ENCODE measurements at places on chromosomes 12 and 14.

GRCh38 chr12:114670291-114670980 lies 13.5 kb downstream of the TBX3 start:
- no peak for DNase-seq

DNA sequence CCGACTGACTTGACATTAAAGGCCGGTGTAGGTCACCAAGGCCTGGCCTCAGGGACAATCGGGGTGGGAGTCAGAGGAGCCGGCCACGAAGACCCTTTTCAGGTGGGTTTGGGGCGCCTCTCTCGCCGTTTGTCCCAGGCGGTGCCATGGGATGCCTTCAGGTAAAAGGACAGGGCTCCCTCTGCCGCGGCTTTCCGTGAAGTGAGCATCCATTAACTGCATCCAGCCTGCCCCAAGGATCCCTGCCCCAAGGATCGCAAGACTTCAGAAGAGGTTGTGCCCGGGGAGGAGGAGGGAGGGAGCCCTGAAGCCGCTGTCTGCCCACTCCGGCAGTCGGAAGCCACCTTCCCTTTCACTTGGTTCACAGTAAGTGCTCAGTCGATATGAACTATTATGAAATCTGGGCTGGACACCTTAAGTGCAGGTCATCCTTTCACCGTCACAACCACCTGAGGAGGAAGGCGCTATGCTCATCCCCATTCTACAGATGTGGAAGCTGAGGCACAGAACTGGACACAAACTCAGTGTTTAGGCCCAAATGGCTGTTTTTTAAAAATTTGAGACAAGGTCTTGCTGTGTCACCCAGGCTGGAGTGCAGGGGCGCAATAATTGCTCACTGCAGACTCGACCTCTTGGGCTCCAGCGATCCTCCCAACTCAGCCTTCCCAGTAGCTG lies 964 bp downstream of the SDS start:
- no peak for DNase-seq

DNA sequence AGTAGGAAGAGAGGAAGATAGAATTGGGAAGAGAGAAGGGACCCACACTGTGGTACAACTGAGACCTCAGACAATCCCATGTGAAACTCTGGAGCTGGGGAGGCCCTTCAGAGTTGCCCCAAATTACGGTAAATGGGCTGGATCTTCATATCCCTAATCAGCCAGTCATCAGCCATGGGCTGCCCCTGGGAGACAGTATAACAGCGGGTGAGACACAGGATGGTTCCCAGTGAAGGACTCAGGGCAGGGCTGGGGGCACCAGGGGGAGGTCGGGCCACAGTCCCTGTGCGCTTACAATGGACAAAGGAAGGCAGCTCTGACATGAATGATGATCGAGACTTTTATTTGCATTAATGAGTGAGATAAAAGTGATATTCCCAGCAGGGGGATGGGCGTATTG lies 74.2 kb upstream of the BDKRB2 start:
- no peak for DNase-seq

DNA sequence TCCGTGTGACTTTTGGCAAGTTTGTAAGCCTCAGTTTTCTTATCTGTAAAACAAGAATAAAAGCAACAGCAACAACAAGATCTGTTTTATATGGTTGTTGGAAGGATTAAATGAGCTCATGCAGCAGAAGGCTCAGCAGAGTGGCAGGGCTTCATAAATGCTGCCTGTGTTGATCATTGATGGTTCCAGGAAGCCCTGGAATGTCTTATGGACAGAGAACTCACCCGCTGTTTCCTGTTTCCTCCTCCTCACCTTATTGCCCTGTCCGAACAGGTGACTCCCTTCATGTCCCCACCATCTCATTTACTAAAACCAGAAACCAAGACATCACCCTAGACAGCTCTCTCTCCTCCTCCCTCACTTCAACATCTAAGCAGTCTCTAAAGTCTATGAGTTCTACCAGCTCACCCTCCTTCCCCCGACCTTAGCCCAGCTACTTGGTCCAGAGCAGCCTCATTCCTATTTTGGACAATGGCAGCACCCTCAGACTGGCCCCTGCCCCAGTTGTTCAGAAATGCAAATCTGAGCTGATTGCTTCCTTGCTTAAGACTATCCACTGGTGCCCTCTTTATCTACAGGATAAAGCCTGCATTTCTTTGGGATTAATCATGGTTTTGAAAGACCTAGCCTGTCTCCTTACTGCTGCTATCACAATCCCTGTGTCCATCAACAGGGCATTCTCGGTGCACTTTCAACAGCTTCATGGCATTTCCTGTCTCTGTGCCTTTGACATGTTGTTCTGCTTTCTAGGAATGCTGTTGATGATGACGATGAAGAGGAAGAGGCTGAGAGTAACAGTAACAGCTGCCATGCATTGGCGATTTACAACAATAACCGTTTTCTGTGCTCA lies 21.4 kb upstream of the GSG1 start:
- DNase-seq, result no peak

DNA sequence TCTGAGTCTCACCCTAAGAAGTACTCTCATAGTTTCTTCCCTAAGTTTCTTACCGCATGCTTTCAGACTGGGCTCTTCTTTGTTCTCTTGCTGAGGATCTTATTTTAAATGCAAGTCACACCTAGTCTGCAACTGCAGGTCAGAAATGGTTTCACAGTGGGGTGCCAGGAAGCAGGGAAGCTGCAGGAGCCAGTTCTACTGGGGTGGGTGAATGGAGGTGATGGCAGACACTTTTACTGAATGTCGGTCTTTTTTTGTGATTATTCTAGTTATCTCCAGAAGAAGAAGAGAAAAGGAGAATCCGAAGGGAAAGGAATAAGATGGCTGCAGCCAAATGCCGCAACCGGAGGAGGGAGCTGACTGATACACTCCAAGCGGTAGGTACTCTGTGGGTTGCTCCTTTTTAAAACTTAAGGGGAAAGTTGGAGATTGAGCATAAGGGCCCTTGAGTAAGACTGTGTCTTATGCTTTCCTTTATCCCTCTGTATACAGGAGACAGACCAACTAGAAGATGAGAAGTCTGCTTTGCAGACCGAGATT lies 1.7 kb downstream of the FOS start:
- DNase-seq, result no peak

- DNase-seq, result no peak
Observed at GRCh38 chr12:118714051-118714460, 267.3 kb upstream of the SRRM4 start.

- no peak for DNase-seq
Observed at GRCh38 chr12:14284184-14284722, 81.2 kb upstream of the ATF7IP start.

- no peak for DNase-seq
Observed at GRCh38 chr12:122884860-122885259, 11.1 kb downstream of the VPS37B start.

DNA sequence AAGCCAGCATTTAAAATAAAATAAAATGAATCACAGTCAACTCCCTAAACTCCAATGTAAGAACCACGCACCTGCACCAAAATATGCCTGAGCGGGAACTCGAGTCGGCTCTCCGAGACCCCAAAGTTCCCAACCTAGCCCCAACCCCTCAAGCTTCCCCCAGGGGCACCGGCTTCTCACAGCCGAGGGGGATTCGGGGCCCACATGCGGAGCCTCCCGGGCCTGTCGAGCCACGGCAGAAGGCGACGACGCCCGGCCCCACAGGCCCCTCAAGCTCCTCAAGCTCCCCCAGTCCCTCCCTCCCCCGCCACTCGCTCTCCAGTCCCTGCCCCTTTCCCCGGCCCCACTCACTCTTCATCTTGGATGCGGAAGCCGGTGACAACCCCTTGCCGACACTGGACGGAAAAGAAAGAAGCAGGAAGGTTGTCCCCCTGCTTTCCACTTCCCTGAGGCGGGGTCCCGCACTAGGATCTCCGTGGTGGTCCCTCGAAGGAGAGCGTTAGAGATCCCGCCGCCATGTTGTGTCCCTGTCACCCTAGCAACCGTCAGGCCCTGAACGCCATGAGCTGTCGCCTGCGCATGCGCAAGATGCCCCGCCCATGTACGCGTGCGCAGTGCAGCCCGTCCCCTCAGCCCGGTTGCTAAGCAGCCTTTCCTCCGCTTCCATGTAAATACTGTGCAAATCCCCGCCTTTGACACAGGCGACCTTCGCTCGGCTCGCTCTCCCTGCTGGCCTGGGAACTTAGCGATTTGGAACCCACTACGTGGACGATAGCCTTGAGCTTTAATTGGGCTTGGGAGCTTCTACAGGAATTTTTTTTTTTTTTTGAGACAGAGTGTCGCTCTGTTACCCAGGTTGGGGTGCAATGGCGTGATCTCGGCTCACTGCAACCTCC lies at the start of gene MOK:
TSS of gene MOK (minus strand) at position 554 of the 896 bp plus-strand sequence. CDS start at position 358, 196 bp downstream.
- DNase-seq, result peak; percentile 32

GRCh38 chr14:105847400-105847799 lies 321.0 kb downstream of the TMEM121 start:
- no peak for DNase-seq

- no peak for DNase-seq
Observed at GRCh38 chr12:55875704-55876467, 33.1 kb upstream of the MMP19 start.

GRCh38 chr12:70244409-70244808 lies 1.2 kb downstream of the CNOT2 start:
- no peak for DNase-seq

DNA sequence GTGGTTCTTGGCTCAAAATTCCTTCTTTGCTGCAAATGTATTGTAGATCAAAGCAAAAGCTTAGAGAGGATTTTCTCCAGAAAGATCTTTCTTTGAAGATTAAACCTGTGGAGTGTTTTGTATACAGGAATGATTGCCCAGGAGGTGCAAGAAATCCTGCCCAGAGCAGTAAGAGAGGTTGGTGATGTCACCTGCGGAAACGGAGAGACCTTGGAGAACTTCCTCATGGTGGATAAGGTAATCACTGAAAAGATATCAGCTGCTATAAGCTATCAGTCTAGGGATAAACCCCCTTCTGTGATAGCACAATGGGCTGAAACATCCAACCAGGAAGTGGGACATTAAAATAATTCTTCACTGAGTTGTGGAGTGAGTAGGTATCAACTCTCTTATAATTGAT lies 85.7 kb downstream of the MYRFL start:
- no peak for DNase-seq

DNA sequence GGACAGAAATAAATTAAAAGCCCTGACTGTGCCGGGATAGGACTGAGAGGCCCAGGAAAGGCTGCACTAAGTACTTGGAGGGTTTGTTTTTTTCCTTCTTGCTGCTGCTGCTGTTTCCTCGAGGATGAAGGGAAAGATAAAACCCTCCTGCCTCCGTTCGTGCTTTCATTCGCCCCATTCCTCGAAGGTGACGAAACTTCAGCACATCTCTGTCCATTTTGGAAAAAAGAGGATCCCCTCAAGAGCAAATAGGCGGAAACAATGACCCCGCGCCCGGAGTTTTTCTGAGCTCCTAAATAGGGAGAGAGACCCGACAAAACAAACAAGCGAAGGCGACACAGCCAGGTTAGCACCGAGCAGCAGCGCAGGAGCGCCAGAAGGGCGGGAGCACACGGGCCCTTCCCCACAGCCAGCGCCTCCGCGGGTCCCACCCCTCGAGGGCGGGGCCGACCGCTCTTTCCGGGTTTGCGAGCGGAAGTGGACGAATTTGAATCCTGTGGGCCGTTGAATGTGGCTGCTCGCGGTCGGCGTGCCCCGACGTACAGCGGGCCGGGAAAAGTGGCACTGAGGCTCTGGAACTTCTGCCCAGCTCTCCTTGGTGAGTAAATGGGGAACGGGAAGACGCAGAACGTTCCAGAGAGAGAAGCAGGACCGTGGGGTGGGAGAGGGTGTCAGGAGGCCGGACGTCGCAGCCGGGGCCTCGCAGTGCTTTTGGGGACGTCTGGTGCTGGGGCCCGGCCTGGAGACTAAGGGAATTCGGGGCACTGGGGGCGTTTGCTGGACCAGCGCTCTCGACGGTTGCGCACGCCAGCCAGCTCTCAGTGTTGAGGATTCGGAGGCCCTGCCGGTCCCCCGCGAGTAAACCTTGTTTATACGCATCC lies at the start of gene G2E3:
TSS of gene G2E3 (plus strand) at position 484 of the 881 bp plus-strand sequence. CDS start 21,922 bp downstream, outside the sequence.
- DNase-seq, result peak; percentile 25

DNA sequence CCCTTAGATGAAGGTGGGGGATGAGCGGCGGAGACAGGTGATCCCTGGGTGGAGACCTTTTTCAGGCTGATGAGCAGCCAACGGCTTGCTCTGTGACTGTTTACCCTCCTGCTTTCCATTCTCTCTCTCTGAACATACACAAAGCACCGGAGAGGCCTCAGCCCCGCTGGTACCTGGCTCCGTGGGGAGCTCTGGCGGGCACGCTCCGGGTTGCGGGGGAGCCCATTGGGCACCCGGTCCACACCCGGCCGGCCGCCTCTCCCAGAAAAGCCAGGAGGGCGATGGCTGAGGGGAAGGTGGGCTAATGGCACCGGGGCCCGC lies 545 bp downstream of the SMARCC2 start:
- DNase-seq, result no peak

DNA sequence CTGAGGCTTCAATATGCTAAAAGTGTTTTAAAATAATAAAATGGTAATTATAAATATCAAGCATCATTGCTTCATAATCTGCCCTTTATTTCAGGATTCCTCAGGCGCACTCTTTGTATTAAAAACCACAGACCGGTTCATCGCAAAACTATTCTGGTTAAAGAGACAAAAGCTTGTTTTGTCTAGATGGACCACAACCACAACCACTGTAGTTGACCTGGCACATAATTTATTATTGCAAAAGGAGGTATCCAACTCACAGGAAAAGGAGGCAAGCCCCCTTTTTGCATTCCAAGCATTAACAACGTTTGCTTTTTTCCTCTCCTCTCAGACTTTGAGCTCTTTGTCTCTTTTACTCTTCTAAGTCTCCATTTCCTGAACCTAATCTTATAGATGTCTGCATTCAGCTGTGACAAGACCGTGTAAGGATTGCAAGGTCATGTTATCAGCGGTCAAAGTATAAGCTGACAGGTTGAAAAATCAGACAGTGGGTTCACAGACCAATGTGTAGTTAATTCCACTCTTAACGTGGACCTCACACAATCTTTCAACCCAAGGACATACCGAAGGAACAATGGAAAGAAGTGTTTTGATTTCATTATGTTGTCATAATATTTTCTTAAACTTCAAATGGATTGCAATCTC lies 1057.6 kb downstream of the GALC start:
- no peak for DNase-seq

DNA sequence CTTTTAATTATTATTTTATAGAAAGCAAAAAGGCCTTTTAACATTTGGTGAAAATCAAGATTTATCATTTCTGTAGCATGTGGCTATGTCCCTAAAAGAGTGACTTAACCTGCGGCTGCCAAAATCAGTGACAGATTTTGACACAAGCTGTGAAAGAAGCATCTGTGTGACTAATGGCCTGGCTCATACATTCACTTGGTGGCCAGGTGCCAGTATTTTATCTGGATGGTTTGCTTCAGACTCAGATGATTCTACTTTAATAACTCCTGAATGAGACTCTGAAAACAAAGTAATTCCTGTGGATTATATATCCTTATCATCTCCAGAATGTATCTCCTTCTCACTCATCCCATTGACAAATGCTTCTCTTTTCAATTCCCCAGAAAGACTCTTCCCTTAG lies 103.0 kb downstream of the FSCB start:
- no peak for DNase-seq

DNA sequence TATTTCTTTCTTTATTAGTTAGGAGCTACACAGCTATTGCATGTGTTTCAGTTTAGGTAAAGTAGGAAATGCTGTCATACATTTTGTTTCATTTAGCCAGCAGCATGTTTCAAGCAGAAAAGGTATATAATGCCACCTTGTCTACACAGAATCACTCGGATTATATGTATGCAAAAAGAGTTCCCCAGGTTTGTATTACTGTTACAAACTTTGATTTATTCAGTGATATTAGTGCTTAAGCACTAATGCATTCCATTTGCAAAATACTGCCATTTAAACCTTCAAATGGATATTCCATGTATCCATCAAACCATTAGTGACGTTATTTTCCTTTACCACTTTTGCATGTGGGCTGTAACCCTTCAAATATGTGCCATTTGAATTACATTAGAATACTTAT lies 564.0 kb downstream of the RPL10L start:
- DNase-seq, result no peak

Data from cerebellar nuclear complex (tissue), 1 donor.